ENCODE measurements at places on chromosomes 4 and X.

DNA sequence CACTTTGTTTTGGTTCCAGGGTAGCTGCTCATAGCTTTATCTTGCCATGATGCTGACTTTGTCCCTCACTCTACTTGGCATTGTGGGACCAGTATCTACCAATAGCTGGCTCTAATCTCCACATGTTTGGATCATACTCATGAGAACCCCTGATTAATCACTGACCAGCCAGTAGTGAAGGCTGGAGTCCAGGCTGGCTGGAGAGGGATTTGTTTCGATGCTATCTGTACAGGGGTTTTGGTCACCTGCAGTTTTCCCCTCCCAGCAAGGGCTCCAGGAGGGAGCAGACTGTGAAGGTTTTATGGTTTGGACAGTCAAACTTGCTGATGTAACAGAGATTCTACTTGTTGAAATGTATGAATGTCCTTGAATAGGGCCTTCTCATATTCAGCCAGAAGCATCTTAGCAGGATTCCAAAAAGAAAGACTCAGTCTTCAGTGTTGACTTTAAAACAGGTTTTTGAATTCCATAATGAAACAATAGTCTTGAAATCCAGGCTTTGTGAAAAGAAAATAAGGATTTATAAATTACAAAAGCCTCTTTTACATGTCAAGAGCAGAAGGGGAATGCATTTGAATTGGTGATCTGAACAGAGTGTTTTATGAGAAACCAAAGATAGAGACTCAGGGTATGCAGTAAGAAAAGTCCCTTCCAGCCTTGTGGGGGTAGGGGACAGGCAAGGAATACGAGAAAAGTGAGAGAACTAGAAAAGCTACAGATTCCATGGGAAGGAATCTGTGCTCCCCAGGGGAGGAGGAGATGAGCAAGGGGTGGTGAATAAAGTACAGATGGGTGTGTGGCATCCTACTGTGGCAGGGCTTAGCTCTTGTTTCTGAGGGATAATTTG, 103.1 kb upstream of the SHISA3 start:
- no peak for DNase-seq

GRCh38 chrX:65874765-65875164, 165.1 kb downstream of the VSIG4 start:
- DNase-seq: no peak

GRCh38 chr4:119587796-119588195, 40.8 kb downstream of the PDE5A start:
- no peak for DNase-seq

- DNase-seq: no peak
Measured at GRCh38 chr4:25536564-25537320, 118.9 kb upstream of the SLC34A2 start.

GRCh38 chr4:166312166-166312565, 439.1 kb downstream of the TLL1 start:
- no peak for DNase-seq

GRCh38 chrX:17741123-17741511, 3.8 kb downstream of the SCML1 start:
- DNase-seq: no peak

- no peak for DNase-seq
Measured at GRCh38 chrX:3345281-3346191, 916 bp downstream of the MXRA5 start.
